ENCODE measurements at places on chromosomes 12 and 14.

- no peak for DNase-seq
Measured at GRCh38 chr14:22505697-22506377, 83.2 kb downstream of the DAD1 start.

DNA sequence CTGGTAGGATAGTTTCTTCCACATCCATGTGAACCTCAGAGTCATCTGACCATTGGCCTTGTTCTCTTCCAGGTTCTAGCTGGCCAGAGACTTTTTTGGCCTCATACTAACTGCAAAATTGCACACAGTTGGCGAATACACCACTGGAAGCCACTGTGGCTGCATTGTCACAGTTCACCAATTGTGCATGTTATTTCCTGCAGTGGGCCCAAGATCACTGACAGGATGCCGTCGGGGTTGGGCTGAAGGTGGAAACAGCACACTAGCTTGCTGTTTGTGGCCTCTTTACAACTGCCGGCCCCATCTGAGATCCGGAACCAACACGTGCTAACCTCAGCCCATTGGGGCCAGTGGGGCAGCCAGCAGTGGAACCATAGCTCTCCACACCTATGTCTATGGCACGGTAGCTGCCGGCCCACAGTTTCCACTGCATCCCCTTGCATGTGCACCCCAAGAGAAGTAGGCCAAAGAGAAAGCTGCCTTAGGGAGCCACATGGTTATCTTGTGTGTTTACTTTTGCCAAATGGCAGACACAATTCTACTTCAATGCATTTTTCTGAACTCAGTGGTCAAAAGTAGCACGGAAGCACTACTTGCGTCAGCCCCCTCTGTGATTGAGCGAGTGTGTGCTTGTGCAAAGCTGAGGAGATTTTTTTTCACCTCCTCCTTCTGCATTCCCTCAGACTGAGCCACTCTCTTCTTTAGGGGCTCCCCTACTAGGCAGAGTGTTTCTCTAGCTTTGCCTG is 464.0 kb downstream of the RAD51B start:
- DNase-seq, result no peak

- no peak for DNase-seq
Measured at GRCh38 chr14:67734675-67735074, 33.0 kb downstream of the RDH12 start.

GRCh38 chr12:27982951-27983350 is 10.4 kb upstream of the PTHLH start:
- no peak for DNase-seq

- DNase-seq, result no peak
Measured at GRCh38 chr14:20583142-20583541, 4.7 kb downstream of the RNASE11 start.

DNA sequence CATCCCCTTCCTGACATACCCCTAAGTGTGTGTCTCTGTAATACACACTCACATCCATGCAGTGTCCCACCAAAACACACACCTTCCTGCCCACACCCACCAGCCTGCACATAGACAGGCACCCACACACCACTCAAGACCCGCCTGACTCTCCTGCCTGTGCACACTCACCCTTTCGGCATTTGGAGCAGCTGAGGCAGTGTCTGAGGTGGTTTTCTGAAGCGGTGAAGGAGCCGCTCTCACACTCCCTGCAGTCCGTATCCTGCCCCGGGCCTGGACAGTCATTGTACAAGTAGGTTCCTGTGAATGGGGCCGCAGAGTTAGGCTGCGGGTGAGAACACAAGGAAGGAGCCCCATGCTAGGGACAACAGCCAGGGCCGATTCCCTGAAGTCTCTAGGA is 8.3 kb downstream of the TNFRSF1A start:
- no peak for DNase-seq

- DNase-seq, result no peak
Measured at GRCh38 chr12:93089805-93090569, 160.9 kb upstream of the EEA1 start.

DNA sequence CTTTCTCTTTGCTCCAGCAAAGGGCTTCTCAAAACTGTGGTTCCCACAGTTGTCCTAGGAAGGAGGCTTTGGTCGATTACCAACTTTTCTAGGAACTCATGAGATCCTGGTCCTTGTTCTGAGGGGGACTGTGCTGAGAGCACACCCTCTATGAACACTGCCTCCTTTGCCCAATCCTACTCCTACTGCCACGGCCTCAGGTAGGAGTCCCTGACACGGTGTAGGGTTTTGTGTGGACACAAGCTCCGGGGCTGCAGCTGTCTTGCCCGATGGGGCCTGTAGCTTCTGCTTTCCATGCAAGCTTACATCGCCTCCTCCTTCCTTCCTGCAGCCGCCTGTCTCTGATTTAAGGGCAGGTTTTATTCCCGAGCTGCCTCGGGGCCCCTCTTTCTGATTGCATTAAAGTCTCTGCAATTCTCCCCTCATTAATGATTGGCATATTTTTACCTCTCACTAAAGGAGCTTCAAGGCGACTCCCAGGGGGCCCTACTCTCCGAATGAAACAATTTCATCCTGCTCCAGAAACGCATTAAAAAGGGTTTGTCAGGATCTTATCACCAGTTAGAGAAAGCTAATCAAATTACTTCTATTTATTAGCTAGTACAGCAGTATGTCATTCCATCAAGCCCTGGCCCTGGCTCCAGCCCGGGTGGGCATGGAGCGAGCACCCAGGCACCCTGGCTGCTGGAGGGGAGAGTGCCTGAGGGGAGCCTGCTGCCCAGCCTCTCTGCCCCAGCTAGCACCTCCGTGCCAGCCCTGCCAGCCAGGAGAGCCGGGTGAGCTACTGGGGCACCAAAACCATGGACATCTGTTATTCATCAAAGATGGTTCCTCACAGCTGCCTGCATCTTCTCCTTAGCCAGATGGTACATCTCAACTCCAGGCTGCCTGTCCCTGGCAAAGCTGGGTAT is 38.0 kb upstream of the ESRRB start:
- no peak for DNase-seq

- DNase-seq, result peak; percentile 28
Measured at GRCh38 chr14:100048786-100049185, 16.4 kb upstream of the EVL start.

DNA sequence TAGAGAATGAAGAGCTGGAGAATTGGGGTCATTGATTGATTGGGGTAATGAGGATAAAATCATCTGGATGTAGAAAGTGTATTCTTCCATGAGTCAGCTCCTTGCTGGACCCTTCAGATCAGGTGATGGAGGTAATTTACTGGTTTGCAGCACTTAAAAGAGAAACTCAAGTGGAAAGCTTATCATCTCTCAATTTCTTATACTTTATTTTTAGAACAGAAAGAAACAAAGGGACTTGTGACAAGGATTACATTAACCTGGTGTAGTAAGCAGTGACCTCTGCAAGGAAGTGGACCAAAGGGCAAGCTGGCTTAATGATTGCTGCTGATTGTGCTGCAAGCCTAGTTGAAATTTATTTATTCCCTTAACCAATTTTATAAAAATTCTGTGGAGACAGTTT is 405.0 kb downstream of the TRHDE start:
- DNase-seq, result peak; percentile 37

DNA sequence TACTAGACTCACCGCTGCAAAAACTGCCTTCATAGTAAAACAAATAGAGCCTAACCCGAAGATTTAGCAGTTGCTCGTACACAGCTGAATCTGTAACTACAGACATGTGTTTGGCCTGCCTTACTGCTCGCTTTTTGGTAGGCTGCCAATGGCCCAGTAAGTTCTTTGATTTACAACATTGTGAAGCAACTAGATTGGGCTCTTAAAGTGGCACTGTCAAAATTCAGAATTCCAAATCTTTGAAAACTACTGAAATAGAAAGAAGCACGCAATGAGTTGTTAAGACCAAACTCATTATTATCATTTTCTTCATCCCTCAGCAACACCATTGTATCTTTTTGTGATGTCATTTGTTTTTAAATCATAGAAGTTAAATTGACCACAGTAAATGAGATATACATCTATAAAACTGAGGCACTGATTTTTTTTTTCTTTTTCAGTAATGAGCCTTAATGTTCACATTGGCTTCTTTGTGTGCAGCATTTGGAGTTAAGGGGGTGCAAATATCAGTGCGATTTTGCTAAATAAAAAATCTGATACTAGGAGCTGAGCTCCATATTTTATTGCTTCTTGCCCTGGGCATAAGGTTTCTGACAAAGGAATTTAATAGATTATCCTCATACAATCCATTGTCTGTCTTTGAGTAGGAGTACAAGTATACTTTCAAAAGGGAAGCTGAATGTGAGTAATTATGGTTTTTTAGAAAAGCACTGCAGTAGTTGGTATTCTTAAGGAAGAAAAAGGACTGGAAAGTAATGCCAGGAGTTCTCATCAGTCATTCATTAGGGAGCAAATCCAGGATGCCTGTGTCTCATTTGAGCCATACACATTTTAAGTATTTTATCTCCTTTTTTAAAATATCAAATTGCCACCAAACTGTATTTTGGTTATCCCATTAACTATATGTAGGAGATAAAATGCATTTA is 138.5 kb downstream of the KICS2 start:
- DNase-seq, result peak; percentile 21

DNA sequence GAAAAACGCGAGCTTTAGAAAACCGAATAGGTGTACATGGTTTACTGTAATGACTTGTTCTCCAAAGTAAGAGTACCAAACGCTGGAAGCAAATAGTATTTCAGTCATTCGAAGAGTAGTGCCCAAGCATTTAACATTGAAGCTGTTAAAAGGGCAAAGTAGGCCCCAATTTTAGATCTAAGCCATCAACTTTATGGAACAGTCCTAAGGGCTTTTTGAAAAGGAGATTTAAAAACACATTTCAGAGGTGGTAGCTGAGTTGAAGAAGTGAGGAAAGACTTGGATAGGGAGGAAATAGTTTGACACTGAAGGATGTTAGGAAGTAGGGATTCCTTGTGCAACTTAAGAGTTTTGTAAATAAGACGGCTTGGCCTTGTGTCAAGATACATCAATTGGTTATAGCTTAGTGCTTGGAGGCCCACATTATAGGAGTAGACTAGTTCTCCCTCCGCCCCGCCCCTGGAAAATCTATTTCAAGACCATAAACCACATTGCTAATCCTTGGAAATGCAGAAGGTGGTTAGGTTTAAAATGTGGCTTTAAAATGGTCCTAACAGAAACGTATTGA is 783 bp upstream of the TUBA1B start:
- DNase-seq, result peak; percentile 40

DNA sequence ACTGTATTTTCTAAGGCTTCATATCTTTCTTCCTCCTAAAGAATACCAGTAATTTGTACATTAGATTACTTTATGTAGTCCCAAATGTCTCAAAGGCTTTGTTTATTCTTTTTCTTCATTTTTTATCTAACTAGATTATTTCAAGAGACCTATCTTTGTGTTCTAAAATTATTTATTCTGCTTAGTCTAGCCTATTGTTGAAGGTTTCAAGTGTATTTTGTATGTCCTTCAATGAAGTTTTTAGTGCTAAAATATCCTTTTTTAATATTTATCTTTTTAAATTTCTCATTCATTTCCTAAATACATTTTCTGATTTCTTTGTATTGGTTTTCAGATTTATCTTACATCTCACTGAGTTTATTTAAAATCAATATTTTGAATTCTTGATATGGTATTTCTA is 25.8 kb downstream of the OR4N5 start:
- no peak for DNase-seq

GRCh38 chr14:92463141-92463540 is 50.4 kb upstream of the RIN3 start:
- peak; percentile 32 for DNase-seq

DNA sequence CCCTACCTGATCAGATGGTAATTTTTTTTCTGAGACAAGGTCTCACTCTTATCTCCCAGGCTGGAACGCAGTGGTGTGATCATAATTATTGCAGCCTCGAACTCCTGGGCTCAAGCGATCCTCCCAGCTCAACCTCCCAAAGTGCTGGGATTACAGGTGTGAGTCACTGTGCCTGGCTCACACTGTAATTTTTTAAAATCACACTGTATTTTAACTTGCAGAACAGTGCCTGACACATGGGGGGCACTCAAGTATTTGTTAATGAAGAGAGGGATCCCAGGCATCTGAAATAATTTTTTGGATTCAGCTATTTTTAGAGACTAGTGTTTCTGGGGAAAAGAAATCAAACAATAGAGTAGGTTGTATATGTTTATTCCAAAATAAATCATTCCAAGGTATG is 21.7 kb downstream of the LIMA1 start:
- no peak for DNase-seq

- no peak for DNase-seq
Measured at GRCh38 chr14:104903990-104904389, 20.7 kb upstream of the PLD4 start.

DNA sequence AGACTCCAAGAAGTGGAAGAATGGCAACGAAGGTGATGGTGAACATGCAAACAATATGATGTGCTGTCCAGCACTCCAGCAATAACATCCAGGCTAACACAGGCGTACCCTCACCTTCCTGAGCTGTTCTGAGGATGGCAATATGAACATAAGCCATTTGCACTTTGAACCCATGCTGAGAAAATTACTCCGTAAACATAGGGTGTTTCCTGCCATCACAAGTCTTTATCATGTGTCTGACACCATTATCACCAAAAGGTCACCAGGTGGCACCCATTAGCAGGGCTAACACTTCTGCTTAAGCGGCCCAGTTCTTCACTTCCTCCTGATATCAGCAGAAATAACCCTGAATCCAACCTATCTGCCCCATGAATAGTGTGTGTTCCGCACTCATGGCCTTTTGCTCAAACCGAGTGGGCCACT is 482.8 kb downstream of the MED13L start:
- DNase-seq, result no peak

DNA sequence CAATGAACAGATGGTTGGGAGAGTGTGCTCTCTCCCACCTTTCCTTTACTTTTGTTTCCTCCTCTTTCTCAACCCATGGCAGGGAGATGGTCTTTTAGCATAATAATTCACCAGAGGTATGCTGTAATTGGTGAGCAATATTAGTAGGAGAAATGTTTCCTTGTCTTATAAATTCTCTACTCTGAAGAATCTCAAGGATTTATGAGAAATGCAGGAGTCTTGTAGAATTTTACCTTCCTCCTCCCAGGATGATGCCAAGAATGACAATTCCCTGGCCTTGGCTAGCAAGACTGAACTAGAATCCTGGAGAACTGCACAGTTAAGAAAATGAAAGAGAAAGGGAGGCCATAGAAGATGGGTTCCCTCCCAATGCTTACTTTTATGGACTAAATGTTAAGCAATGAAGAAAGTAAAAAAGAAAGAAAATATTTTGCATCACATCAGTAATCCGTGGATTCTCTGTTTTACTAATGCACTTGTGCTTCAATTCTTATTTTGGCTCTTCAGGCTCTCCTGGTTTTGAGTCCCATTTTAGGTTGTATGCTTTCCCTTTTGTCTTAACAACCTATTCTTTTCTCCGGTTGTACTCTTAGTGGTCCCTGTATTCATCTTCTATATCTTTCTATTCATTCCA is 192.9 kb upstream of the GARIN6 start:
- no peak for DNase-seq

- no peak for DNase-seq
Measured at GRCh38 chr12:89951694-89952060, 243.0 kb upstream of the ATP2B1 start.

- DNase-seq, result peak; percentile 95
Measured at GRCh38 chr12:104671409-104672095, 214.8 kb downstream of the CHST11 start.

DNA sequence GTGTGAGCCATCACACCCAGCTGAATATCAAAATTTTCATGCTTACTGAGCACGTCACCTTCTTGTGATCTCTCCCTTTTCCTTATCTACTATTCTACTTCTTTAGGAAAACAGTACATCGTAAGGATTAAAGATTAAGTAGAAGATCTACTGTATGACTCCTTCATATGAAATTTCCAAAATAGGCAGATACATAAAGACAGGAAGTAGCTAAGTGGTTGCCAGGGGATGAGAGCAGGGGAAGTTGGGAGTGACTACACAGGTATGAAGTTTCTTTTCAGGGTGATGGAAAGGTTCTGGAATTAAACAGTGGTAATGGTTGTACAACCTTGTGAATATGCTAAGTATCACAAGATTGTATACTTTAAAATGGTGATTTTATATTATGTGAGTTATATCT is 36.5 kb upstream of the CERS5 start:
- no peak for DNase-seq

Measured in suppressor macrophage (primary cell).